ENCODE measurements at places on chromosomes 5 and 9.

GRCh38 chr5:56169281-56169680, 63.8 kb downstream of the ANKRD55 start:
- no peak for DNase-seq

DNA sequence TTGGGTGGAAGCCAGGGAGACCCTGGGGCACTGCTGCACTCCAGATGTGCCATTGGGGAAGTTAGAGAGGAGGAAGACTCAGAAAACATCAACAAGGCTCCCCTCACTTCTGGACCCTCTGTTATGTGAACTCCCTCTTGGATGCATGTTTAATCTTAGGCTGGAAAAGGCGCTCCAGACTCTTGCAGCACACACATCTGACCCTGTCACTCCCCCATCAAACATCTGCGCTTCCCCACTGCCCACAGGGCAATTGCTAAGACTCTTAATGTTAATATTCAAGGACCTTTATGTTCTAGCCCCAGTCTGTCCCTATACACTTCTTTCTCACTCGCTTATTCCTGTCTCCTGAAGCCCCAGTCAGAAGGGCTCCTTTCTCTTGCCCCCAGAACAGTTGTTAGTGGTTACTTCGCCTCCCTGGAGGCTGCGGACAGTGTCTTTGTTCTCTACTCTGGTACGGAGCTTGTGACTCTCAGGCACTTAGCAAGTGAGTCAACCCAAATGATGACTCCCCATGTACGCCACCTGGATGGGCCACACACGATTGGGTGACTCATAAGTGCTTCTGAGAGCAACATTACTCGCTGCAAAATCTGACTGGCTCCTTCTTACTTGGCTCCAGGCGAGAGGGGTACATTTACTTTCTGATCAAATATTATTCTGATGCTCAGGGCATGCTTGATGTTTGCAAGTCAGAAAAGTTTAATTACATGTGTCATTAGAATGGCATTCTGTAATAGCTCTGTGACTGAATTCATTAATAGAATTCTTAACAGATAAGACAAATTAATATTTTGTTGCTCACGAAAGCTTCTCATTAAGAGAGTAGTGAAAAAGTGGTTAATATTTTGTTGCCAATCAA, 193.6 kb downstream of the HSPA4 start:
- DNase-seq = peak; percentile 78

DNA sequence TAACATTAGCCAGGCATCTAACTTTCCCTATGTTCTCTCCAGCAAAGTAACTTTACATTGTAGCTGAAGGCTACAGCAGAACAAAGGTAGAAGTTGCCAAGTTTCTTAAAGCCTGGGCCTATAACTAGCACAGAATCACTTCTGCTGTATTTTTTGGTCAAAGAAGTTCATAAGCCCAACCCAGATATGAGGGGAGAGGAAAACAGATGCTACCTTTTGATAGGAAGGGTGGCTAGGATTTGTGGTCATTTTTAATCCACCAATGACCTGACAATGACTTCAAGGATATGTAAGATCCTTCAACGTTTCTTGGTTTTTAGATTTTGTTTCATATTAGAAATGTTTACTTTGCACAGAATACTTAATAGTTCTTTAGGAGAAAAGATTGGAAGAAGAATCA, 64.2 kb upstream of the RANBP3L start:
- DNase-seq = no peak

DNA sequence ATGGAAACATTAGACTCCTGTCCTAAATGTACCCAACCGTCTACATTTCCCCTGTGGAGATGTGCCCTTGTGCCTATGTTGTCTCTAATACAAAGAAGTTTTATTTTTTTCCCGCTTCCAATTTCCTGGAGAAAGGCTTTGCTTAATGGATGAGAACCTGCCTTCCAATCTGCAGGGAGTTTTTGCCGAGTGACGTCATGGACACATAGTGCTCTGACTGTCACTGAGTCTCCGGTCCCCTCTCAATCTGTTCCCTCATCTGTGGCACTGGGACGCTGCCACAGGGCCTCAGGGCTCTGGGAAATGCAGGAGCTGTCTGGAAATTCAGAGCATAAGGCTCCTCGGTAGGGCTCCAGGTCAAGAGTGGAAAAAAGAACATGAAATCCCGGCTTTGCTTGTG, 144.8 kb downstream of the PDZD2 start:
- no peak for DNase-seq

DNA sequence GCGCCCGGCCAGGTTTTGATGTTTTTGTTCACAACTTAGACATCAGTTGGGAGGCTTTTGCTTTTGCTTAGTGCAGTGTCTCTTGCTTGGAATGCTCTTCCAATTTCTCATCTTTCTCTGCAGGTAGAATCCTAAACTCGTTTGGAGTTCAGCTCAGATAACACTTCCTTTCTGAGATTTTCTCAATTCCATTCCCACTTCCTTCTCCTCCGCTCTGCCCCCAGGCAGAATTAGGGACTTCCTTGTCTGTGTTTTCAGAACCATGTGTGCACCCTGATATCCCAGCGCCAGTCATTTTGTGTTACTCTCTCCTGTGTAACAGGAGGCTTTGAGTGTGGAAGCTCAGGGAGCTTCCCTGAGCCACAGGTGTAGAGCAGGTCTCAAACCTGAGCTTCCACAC, 171.0 kb downstream of the INSYN2B start:
- DNase-seq = no peak

DNA sequence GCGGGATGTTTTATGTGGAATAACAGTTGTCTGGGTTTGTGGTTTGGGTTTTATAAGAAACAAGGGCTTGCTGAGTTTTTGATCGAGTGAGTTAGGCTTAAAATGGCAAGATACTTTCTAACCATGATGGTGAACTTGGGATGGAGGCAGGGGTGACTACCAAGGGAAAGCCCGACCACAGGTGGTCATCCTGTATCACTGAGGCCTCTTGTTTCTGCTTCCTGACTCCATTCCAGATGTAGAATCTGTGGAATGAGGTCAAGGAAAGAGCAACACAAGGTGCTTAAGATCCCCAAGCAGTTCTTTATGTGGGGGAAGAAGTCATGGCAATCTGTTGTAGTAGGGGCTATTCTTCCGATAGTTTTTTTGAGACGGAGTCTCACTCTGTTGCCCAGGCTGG, 122.3 kb downstream of the GOLPH3 start:
- no peak for DNase-seq

GRCh38 chr9:6415266-6415665, 2.3 kb downstream of the UHRF2 start:
- DNase-seq = peak; percentile 15

GRCh38 chr5:53463909-53464621, 16.4 kb upstream of the FST start:
- no peak for DNase-seq

DNA sequence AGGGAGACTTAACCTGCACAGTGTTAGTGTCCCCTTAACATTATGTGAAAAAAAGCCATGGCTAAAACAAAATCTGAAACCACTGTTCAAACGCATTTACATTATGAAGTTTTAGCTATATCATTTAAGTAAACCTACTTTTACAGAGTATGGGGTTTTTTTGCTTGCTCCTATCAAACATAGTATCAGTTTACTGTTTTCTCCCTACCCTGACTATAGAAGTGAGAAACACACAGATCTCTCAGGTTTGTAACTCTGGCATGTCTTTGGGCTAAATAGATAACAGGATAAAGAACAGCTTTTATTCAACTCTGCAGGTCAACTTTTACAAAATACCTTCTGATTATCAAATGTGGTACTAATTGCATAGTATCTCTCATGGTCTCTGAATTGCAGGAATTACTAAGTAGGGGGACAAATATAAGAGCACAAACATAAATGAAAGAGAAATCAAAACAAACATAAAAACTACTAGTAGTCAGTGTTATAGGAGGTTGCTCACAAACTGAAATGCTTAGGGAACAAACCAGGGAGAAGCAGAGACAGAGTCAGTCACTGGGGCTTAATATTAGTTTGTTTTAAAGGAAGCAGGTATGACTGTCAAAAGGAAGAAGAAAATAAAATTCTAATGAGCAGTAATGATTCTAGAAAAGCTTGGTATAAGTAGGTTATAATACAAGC, 155.8 kb downstream of the MLLT3 start:
- no peak for DNase-seq

GRCh38 chr9:116549061-116549664, 137.9 kb upstream of the TRIM32 start:
- DNase-seq = no peak

- DNase-seq = no peak
These were observed 82.0 kb upstream of the ORM1 start for GRCh38 chr9:114240647-114241558.

- no peak for DNase-seq
These were observed 62.6 kb upstream of the FRRS1L start for GRCh38 chr9:109229682-109230081.

DNA sequence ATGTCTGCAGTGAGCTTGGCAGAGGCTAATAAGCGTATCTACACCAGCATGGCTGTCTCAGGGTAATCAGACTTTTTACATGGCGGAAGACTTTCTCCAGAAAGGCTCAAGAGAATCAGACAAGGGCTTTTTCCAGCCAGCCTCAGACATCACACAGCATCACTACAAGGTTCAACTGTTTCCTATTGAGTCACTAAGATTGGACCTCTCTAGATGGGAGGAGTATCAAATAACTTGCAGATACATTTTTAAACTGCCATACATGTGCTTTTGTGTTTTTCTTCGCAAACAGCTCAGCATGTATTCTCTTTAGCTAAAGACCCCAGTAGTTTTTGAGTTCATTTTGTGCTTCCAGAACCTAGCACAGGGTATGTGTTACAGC, 22.9 kb upstream of the PIK3R1 start:
- DNase-seq = no peak

DNA sequence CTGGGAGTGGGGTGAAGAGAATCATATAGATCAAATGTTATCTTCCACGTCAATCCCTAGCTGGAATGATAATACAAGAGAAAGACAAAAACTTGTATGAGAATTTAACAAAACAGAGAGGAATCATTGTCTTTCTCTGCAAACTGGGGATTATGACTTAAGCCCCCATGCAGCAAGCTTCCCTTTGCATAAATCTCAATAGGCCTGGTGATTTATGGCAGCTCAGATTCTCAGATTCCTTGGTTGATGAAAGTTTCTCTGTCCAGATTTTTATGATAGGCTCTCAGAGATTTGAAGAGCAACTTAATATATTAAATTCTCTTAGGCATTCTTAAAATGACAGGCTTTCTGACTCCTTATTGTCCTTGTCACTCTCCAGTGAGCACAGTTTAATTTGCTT, 56.0 kb downstream of the RASGRF2 start:
- no peak for DNase-seq

GRCh38 chr5:102700916-102701315, 54.2 kb upstream of the PAM start:
- no peak for DNase-seq

- no peak for DNase-seq
These were observed 4.3 kb upstream of the ITGA1 start for GRCh38 chr5:52783226-52783959.

DNA sequence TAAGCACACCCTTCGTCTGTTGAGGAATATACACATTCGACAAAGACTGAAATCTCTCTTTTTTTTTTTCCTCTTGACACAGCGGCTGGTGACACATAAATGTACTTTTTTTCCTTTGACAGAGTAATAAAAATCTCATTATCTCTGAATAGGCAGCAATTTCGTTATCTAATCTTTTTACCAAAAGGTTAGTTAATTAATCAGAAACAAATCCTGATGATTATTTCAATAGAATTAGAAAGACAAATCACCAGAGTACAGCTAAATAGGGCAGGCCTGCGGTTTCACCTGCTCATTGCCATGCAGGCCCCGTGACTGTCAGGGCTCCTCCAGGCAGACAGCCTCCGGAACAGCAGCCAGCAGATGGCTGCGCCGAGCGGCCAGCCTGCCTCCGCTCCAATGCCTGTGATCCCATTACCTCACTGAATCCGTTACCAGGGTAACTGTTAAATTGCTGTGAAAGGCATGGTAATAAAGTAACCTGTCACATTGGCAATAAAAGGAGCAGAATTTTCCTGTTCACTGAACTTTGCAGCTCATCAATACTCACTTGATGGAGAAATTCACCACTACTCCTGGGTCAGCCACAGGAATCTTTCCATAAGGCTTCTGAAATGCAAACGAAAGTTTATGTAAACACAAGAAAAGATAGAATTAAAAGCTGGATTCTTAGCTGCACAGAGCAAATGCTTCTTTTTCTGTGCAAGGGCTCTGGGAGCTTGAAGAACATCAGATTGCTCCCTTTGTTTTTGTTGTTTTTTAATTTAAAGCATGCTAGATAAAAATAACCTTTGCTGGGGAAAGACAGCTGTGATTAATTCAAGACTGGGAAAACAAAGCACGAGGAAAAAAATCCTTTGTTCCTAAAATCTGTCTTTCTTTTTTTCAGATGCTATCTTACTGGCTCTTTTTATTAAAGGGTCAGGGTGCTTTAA, 666.4 kb upstream of the ZNF608 start:
- DNase-seq = no peak

- DNase-seq = no peak
These were observed 12.1 kb upstream of the BTNL3 start for GRCh38 chr5:180976518-180976917.

- no peak for DNase-seq
These were observed 31.5 kb upstream of the SGCD start for GRCh38 chr5:156295431-156295830.

DNA sequence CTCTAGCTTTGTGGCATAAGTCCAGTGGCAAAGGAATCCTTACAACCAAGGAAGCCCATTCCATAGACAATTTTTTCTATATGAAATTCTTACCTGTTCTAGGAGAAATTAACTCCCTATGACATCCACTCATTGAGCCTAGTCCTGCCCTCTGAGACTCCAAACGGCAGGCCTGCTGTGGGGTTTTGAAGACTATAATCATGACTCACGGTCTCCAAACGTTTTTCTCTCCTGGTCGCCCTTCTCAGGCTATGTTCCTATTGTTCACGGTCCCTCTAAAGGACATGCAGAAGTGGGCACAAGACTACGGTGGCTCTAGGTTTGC, 611 bp downstream of the EXOSC3 start:
- DNase-seq = no peak

- no peak for DNase-seq
These were observed 130.5 kb downstream of the SPOCK1 start for GRCh38 chr5:137368651-137369050.

GRCh38 chr5:52077941-52078815, 694.9 kb downstream of the ISL1 start:
- no peak for DNase-seq

- no peak for DNase-seq
These were observed 46.1 kb downstream of the NMUR2 start for GRCh38 chr5:152358861-152359568.

- no peak for DNase-seq
These were observed 52.7 kb upstream of the NR5A1 start for GRCh38 chr9:124559871-124560270.

DNA sequence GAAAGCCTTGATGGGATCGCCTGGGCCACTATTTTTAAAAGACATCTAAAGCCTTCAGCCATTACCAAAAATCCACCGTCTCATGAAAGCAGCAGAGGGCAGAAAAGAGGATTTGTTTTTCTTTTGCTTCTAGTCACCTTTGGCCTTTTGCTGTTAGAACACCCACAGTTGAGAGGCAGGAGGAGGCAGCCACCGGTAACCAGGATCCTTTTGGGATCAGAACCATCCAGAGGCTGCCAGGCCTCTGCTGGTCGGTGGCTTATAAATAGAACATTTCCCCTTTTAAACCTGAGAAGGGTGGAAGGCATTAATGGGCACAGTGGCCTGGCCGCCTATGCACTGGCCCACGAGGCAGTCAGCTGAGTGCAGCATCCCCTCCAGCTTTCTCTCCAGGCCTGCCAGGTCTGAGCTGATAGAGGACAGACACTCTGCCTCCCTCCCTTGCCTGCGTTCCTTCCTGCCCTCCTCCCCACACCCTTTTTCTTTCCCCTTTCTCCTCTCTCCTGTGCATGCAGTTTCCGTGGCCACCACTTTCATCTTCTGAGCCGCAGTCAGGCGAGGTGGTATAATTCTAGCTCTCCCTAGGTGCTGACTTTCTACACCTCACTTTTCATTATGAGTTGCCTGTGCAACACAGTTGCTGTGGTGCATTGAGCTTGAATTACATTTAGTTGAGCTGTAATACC, 253.4 kb downstream of the ARHGAP26 start:
- DNase-seq = peak; percentile 67

All from stimulated activated CD4-positive, alpha-beta T cell treated with anti-CD3 and anti-CD28 coated beads, Interleukin-1b, Interleukin-23, amount 100 ng/mL, for 48 hours (primary cell).